Immature natural killer cell (primary cell): ENCODE measurements at places on chromosomes 5 and 9.

GRCh38 chr5:36089989-36090388 is 23.3 kb upstream of the UGT3A2 start:
- DNase-seq: no peak

GRCh38 chr5:145931718-145932117 is 4.7 kb upstream of the SH3RF2 start:
- no peak for DNase-seq

DNA sequence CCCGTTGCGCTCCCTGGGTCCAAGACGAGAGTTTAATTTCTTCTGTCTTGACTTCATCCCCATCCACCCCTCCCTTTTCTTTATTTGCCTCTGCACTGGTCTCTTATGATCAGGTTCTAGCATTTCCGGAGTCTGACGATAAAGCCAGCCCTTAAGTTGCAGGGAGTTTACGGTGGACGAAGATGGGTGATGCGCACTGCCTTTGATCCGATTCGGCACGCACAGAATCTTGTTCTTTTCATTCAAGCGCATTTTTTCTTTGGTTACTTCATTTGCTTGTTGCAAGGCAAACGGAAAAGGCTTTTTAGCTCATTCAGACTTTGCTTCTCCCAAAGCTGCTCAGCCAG is 488 bp upstream of the MCTP1 start:
- no peak for DNase-seq

- no peak for DNase-seq
Measured at GRCh38 chr5:87588316-87588715, 175.6 kb upstream of the CCNH start.

DNA sequence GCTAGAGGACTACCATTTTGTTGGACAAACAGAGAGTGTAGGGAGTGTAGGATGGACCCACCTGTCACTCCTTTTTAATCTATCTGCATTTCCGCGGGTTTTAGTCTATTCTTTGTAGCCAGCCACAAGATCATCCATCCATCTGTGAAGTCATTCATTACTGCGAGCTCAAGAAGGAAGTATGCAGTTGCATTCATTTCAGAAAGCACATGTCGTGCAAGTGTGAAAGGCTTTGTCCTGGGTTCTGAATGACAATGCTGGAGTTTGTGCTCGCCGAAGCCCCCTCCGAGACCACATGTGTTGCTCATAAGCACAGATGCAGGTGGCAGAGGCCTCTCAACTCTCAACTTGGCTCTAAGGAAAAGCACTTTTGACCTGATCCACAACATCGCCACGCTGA is 70.3 kb upstream of the BASP1 start:
- no peak for DNase-seq

DNA sequence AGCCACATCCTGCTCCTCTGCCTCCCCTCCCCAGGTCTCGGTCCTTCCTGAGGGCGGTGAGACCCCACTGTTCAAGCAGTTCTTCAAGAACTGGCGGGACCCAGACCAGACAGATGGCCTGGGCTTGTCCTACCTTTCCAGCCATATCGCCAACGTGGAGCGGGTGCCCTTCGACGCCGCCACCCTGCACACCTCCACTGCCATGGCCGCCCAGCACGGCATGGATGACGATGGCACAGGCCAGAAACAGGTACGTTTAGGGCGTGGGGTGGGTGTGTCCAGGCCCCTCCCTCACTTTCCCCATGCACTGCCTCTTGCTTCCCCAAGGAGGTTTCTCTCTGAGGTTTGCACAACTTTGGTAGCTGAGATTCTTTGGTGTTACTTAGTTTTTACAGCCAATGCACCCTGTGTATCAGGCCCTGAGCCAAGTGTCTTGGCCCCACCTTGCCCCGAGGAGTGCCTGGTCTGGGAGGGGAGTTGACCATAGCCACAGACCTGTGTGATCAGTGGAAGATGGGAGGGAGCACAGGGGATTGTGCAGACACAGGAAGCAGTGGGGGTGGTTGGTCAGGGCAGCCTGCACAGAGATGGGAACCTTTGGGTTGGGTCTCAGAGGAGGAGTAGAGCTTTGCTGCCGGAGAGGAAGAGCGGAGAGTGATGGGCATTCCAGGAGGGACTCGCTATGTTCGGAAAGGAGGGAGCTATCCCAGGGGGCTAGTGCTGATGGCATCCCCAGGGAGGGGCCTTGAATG is 50.8 kb downstream of the GSN start:
- DNase-seq: no peak

GRCh38 chr9:121246821-121247561 is 21.0 kb upstream of the GSN start:
- DNase-seq: no peak

DNA sequence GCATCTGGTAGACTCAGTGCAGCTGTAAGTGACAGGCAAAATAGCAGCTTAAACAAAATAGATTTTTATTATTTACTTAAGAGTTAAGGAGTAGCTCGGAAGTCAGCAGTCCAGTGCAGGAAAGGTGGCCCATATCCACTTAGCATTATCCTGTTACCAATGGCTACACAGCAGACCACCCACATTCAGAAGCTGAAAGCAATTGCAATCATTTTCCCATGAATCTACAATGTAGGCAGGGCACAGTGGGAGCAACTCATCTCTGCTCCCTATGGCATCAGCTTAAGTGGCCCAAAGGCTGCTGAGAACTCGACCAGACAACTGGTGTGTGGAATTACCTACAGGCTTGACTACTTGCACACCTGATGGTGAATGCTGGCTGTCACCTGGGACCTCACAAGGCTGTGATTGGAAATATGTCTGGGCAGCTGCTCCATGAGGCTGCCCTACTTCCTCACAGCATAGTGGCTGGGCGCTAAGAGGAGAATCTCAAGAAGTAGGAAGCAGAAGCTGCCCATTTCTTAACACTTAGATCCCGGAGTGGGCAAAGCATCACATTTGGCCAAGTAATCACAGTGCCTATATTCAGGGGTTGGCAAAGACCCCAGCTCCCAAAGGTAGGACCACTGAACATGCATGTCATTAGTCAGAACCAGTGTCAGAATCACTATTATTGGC is 56.4 kb downstream of the SNX18 start:
- DNase-seq: no peak

GRCh38 chr9:128072144-128073021 is 4.4 kb downstream of the SLC25A25 start:
- peak; percentile 44 for DNase-seq

GRCh38 chr5:181008136-181008535 is 19.5 kb downstream of the BTNL3 start:
- no peak for DNase-seq

- no peak for DNase-seq
Measured at GRCh38 chr9:3795556-3795955, 269.8 kb upstream of the RFX3 start.

GRCh38 chr5:160278343-160278742 is 34.0 kb downstream of the CCNJL start:
- DNase-seq: no peak

DNA sequence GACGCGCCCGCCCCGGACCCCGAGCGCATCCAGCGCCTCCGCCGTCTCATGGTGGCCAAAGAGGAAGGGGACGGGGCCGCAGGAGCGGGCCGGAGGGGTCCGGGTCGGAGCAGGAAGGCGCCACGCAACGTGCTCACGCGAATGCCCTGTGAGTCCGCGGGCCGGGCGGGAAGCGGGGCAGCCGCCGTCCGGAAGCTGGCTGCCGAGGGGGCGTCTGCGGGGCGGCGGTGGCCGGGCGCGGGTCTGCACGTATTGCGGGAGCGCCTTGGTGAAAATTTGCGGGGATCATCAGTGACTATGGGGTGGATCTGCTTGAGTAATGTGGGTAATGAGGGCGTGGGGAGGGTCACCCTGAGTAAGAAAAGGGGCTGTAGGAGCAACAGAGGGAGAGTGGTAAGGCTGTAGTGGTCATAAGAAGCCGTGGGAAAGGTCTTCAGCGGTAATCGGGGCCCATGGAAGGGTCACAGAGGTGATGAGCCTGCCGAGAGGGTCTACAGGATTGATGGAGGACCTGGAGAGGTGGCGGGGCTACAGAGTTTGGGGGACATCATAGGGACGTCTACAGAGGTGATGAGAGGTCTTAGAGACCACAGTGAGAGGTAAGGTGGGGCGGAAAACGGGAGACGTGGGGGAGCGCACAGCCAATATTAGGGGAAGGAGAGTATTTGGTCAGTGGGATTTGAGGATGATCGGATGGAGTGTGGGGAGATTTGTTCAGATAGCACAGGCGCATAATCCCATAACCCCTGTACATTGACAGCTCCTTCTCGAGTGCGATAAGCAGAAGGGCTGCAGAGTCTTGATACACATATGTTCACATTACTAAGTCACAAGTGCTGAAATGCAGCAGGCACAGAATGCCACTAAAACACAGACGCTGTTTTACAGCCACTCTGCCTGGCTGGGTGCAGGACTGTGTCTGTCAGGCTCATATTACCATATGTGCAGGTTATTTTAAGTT is 819 bp downstream of the LSM11 start:
- DNase-seq: peak; percentile 36

GRCh38 chr9:103991698-103992097 is 102.4 kb upstream of the SMC2 start:
- DNase-seq: no peak

DNA sequence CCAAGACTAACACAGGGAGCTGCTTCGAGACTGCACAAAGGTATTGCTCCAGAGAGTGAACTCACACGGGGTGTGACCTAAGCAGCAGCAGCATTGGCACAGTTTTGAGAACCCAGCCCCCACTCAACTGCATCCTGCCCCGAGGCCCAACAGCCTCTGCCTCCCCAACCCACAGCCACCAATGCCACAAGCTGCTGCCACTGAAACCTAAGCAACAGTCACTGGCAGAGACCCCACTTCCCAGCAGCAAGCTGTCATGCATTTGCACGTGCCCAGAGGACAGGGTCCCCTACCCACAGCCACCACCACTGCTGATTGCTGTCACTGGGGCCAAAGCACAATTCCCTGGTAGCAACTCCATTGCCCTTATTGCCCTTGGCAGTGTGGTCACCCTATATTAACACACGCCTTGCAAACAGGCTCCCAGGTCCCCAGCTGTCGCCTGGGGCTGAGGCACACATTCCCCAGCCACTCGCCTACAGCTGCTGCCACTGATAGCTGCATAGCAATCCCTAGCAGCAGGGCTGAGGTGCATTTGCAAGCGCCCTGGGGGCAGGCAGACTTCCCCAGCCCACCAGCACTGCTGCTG is 141.0 kb downstream of the AGTPBP1 start:
- peak; percentile 71 for DNase-seq

DNA sequence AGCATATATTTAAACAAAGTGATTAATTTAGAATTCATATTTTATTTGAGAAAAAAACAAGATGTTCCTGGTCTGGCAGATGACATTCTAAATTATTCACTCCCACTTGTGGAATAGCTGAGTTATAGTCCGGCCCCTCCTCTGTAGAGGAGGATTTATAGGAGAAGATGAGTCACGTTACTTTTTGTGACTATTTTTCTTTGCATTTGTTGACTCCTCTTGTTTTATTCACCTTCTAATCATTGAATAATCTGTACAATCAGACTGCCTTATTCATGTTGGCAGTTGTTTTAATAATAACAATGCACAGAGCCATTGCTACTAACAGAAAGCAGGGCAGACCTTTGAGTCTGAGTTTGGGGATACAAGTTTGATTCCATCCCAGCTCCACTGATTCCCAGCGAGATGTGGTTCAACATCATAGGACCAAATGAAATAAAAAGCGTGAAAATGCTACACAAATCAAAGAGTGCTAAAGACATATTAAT is 23.2 kb downstream of the DOCK8 start:
- DNase-seq: no peak

- DNase-seq: no peak
Measured at GRCh38 chr9:83271665-83272071, 208.7 kb upstream of the RASEF start.

DNA sequence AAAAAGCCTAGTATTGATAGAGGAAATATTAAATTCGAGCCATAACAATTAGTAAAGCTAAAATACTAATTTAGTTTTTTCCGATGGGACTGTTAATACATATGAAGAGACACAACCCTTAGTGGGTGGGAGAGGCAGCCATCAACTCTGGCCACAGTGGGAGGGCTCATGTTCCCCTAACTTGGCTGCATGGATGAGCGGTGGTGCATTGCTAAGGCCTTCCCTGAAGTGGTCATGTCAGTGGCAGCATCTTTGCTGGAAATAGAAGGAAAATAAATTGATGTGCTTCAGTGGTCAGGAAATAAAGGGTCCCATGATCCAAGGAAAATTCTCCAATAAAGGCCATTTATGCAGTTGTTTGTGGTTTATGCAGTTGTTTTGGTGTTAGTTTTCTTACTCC is 33.9 kb upstream of the F2RL2 start:
- no peak for DNase-seq

- DNase-seq: no peak
Measured at GRCh38 chr5:172774561-172775315, 3.7 kb upstream of the DUSP1 start.

DNA sequence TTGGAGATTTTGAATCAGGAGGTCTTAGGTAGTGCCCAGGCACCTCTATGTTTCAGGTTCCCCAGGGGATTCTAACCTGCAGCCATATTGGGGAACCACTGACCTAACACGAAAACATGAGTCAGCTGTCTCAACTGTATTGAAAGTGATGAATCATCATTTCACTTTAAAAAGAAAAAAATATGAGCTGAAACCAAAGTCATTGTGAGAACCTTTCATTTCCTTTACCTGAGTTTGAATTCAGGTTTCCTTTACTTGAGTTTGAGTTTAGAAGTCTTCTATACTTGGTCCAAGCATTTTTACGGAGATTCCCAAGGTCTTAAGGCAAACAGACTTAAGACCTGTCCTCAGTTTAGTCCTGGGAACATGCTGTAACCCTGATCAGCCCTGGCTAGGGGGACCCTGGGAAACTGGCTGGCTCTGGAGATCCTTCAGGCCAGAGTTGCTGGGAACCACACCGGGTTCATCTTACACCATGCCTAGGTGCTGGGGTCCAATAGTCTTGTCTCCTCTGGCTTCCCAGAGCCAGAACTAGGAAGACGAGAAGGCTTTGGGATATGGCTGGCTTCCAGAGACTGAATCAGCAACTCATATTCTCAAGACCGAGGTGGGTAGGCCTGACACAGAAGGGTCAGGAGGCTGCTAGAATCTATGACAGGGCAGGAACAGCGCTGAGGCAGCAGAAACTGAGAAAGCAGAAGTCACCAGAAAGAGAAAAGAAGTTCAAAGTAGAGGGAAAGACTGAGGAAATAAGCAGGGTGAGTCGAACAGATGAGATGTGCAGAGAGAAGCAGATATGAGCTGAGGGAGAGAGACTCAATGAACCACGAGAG is 16.4 kb upstream of the PDCD1LG2 start:
- no peak for DNase-seq
